OCI-LY7 (cell line): ENCODE measurements at places on chromosomes 13 and 19. TPM values are rescaled to one million over a fixed set of nuclear protein-coding genes. Genes with fewer than 3 reads are reported as not detected.
A peak's percentile ranks its signal among the peaks of the same experiment; 100 is the strongest.

- DNase-seq = no peak
These were observed 15.0 kb downstream of the PRODH2 start for GRCh38 chr19:35797663-35798062.

- no peak for DNase-seq
These were observed 270.4 kb downstream of the ENOX1 start for GRCh38 chr13:43516401-43516833.

Gene ATP4B
- not detected in 2 replicates for total RNA-seq

GRCh38 chr13:88005188-88005587 lies 334.0 kb downstream of the SLITRK5 start:
- DNase-seq = no peak

- DNase-seq = no peak
These were observed 12.6 kb upstream of the ZNF414 start for GRCh38 chr19:8526345-8527091.

GRCh38 chr19:41897820-41898219 lies 14.8 kb downstream of the ARHGEF1 start:
- DNase-seq = no peak

GRCh38 chr19:7699417-7700401 lies 2.2 kb downstream of the FCER2 start:
- DNase-seq = peak; percentile 50

GRCh38 chr19:30207357-30207756 lies 164.8 kb upstream of the ZNF536 start:
- DNase-seq = no peak

Gene CNN1
- not detected in 2 replicates for total RNA-seq

- no peak for DNase-seq
These were observed 281.3 kb upstream of the SOX21 start for GRCh38 chr13:94993616-94994015.

DNA sequence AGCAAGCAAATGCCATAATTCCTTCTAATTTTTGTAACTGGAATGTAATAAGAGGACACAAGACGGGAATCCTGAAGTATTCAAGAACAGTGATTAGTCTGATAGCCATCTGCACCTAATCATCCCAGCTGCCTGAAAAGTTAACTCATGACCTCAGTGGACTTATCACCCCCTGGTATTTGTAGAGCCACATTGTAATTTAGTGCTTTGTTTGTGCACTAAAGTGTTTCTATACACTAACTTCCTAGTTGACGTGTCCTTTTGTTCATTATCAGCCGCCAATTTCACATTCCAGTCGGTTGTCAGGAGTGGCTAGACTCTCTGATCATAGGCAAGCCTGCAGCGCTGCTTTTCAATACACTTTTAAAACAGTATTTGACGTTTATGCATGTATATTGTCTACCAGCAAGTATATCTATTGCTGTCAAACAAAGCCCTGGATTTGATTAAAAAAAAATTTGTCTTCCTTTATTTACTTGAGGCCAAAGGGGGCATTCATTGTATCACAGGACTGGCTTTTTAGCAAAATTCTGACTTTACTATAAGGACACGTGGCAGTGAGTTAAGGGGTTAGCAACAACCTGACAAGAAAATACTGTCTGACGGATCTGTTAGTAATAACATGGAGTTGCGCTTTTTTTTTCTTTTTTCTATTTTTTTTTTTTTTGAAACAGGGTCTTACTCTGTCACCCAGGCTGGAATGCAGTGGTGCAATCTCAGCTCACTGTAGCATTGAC lies 10.4 kb upstream of the SOX21 start:
- no peak for DNase-seq

Gene GNA15
- not detected in 2 replicates for total RNA-seq

DNA sequence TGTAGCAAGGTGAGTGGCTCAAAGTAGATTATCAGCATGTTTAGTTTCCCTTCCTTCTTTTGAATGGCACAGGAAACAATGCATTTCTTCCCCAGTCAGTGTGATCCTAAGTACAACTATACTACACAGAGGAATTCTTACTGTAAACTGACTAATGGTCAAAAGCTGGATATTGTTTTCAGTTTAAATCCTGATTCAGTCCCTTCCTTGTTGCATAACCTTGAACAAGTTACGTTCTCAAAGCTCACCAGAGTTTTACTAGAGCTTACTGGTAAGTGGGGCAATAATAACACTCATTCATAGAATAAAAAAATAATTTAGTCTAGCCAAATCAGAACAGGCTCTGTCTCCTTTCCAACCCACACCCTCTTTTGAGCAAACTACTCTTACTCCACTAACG lies 180.1 kb downstream of the POSTN start:
- DNase-seq = no peak

DNA sequence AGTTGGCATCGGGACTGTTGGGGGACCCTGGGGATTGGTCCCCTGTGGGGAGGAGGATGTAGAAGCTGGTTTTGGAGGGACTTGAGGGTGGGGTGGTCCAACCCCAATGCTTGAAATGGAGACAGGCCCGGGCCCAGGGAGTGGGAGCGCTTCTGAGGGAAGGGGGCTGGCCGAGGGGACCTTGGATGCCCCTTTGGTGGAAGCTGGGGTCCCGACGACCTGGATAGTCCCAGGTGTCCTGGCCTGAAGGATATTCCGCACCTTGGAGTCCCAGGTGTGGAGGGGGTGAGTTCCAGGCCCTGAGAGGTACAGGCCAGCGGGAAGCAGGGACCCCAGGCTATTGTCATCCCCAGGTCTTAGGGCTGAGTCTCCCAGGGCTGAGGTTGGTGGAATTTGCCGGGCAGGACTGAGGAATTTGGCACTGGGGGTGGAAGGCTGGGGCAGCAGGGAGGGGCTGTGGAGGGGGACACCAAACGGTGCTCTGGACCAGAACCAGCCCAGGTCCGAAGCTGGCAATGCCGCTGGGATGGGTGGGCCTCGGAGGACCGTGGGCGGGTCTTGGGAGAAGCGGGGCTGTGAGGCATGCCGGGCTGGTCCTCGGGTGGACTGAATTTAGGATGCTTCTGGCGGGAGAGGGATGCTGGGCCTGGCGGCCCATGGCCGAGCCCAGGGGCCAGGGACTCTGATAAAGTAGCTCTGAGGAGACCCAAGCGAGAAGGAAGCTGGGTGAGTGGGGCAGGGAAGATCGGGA lies 1.8 kb downstream of the HDGFL2 start:
- DNase-seq = no peak

GRCh38 chr13:37656247-37656940 lies 57.8 kb upstream of the POSTN start:
- DNase-seq = no peak

Gene OR7A5
- not detected in 2 replicates for total RNA-seq

Gene BICRA
- total RNA-seq = 16.0 and 16.5 TPM in 2 replicates

DNA sequence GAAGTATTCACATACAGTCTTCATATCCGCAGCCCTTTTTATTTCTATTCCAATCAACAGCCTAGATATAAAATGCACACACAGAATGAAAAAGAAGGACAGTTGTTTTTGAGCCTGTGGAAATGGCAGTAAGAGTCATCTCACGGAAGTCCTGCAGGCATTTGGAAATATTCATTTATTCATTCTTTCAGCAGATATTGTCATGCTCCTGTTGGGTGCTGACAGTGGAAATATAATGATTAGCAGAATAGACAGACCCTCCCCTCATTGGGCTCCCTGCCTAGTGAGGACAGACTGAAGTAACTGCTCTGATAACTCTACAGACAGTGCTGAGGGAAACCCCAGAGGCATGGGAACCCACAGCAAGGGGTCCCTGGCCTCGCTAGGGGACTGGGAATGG lies 392.3 kb downstream of the FOXO1 start:
- DNase-seq = no peak

Gene ADGRE1
- total RNA-seq = 0.17 and 0.46 TPM in 2 replicates

DNA sequence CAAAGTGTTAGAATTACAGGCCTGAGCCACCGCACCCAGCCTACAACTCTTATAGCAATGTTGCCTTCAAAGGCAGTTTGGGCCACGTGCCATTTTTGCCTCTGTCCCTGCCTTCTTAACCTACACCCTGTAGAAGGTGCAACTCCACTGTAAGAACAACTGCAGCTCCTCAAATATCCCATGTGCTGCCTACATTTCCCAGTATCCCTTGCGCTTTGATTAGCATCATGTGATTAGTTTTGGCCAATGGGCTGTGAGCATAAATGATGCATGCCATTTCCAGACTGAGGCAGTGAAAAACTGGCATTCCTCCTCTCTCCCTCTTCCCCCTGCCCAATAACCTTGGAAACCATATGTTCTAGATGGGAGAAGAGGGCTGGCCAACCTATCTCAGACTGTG lies 75.2 kb upstream of the MRI1 start:
- DNase-seq = peak; percentile 54

Gene RDH8
- not detected in 2 replicates for total RNA-seq

DNA sequence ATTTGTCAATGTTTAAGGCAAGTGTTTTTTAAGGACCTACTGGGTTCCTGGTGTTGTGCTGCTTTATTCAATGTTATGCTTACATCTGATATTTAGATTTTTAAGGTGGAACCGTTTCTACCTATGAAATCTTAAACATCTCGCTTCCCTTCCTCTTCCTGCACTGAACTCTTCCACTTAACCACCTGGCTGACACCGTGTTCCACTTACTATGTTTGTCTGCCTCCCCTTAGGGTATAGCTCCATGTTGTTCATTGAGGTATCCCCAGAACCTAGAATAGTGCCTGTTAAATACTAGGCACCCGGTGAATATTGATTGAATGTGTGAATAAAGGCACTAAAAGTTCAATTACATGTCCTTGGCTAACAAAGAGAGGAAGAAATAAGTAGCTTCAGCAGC lies 104.9 kb downstream of the RNF17 start:
- no peak for DNase-seq

Gene GGACT
- 0.53 and 0.89 TPM in 2 replicates for total RNA-seq

GRCh38 chr13:98476106-98476505 lies 100.8 kb downstream of the STK24 start:
- no peak for DNase-seq

- DNase-seq = no peak
These were observed 34.7 kb downstream of the VSTM2B start for GRCh38 chr19:29560313-29561075.

DNA sequence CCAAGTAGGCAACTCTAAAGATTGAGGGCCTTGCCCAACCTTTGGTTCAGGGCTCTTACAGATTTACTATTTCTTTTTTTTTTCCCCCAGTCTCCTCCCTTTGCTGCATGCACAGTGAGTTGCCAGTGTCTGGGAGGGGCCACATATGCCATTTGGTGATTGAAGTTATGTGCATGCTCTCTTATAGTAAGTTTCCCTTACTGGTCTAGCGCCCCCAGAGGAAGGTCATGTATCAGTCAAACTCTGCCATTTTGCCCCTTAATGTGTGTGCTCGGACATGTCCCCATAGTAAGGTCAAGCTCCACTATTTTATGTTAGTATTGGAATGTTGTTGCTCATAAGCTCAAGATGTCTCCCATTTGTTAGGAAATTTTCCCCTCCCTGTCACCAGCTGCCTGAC lies 1138.0 kb upstream of the SLC10A2 start:
- no peak for DNase-seq

DNA sequence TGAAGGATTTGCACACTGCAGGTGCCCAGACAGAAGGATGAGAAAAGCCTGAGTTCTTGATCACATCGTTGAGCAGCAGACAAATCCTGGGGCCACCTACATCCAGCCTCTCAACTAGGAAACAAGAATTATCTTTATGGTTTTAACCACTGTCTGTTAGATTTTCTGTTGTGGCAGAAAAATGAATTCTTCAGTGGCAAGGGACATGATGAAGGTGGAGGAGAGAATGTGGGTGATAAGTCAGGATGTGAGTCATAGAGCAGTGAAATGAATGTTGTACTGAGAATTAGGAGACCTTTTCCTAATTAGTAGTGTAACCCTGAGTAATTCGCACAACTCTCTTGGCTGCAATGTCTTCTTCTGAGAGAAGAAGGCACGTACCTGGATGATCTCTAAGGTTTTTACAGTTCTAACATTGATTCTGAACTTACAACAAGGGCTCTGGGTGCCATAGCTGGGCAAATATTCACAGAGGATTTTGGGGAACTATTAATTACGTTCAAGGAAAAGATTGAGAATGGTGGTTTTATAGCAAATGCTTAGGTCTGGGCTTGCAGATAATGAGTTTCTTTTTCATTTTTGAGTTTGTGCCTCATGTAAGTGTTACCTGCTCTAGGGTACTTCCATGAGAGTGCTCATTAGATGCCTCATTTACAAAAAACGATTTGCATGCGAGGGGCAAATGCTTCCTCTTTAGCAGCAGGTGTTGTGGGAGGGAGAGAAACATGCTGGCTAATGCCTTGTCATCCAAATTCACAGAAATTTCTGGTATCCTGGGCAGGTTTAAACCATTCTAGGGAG lies 111.0 kb upstream of the KL start:
- no peak for DNase-seq

DNA sequence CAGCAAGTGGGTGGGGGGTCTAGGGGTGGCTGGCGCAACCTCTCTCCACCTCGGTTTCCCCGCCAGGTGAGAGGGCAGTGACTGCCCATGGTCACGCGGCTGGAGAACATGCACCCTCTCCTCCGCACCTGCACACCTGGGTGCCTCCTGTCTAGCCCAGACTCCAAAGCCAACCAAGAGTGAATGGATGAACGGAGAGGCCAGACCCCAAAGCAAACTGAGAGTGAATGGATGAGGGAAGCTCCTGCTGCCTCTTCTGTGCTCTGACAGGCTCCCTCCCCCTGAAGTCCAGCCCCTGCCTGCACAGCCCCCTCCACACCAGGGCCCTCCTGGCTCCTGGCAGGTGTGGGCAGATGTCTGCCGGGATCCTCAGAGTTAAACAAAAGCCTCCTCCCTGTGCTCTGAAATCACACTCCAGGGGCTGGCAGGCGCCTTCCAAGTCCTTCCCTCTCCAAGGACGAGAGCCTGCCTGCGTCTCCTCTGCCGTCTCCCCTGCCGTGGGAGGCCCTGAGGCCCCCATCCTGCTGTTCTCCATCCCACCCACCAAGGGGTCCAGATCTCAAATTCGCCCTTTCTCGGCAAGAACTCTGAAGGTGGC lies 2.2 kb downstream of the SBNO2 start:
- DNase-seq = no peak

GRCh38 chr19:38744874-38745273 lies 600 bp upstream of the CAPN12 start:
- DNase-seq = no peak

Gene ZNF701
- total RNA-seq = 25.5 and 28.3 TPM in 2 replicates

Gene CD70
- total RNA-seq = 80.5 and 88.2 TPM in 2 replicates

Gene GZMM
- not detected in 2 replicates for total RNA-seq

GRCh38 chr19:19597809-19598306 lies 20.6 kb downstream of the PBX4 start:
- no peak for DNase-seq

DNA sequence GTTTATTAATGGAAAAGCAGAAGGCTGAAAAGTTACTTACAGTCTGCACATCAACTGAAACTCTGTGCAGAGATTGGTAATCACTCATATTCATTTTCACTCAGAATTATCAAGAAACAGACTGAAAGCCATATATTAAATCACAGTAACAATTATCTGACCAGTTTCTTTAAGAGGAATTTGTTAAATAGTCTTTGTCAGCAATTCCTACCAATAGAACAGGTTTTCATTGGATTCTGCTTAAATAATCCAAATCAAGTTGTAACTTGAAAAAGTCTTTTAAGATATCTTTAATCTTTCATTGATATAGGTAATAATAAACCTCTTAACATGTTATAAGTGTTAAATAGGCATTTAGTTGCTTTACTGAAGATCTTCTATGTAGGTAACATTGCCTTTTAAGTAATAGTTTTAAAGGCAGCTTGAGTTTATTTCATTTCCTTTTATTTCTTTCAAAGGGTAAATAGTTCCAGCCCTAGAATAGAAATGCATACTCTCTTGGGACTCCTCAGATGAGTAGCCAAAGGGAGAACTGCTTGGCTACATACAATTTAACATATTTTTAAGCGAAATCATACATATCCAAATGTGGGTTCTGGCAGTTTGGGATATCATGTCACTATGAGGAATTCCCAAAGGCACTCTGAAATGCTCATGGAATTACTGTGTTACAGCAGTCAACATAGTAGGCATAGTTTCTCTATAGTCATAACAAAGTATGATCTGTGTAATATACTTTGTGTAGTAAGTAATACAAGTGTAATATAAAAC lies 326.0 kb upstream of the SPRY2 start:
- no peak for DNase-seq

Gene SUPT5H
- 168 and 175 TPM in 2 replicates for total RNA-seq

Gene CCDC9
- total RNA-seq = 19.3 and 19.7 TPM in 2 replicates
